ENCODE measurements at places on chromosomes 12 and 14. TPM values are rescaled to one million over a fixed set of nuclear protein-coding genes. Genes with fewer than 3 reads are reported as not detected.

The LRP1-AS gene
- not detected for total RNA-seq

The SRGAP1 gene
- total RNA-seq = 18.9 TPM

The SRSF9 gene
- 132 TPM for total RNA-seq

The SERPINA10 gene
- not detected for total RNA-seq

The OVCH1 gene
- not detected for total RNA-seq

The PXMP2 gene
- 11.0 TPM for total RNA-seq

The TCL1B gene
- total RNA-seq = not detected

The TPPP2 gene
- total RNA-seq = not detected

The EIF2S3B gene
- 2.8 TPM for total RNA-seq

The PPP1R1A gene
- total RNA-seq = not detected

The COQ5 gene
- total RNA-seq = 21.9 TPM

The KRT2 gene
- total RNA-seq = not detected

The VWF gene
- total RNA-seq = 1.3 TPM

The PPP4R4 gene
- total RNA-seq = 0.43 TPM

The CDKL1 gene
- 21.8 TPM for total RNA-seq

The SYCP3 gene
- total RNA-seq = under 0.01 TPM

The CLEC2D gene
- 3.5 TPM for total RNA-seq

The PLBD1 gene
- 11.4 TPM for total RNA-seq

The ADIPOR2 gene
- 30.0 TPM for total RNA-seq

The MIP gene
- total RNA-seq = not detected

The HCAR1 gene
- total RNA-seq = 0.72 TPM

The LRTM2 gene
- total RNA-seq = not detected

The KHNYN gene
- 68.7 TPM for total RNA-seq

The TAS2R19 gene
- total RNA-seq = 4.9 TPM

The NRXN3 gene
- total RNA-seq = 0.22 TPM

The ABHD12B gene
- not detected for total RNA-seq

The MMP17 gene
- 21.2 TPM for total RNA-seq

The NEK9 gene
- total RNA-seq = 30.6 TPM

The YBX3 gene
- 150 TPM for total RNA-seq

The TRIM9 gene
- not detected for total RNA-seq

The CLEC6A gene
- total RNA-seq = not detected

The BCL2L14 gene
- total RNA-seq = not detected

The KLHDC1 gene
- 1.6 TPM for total RNA-seq

The KIF26A gene
- 0.14 TPM for total RNA-seq

The MAP1LC3B2 gene
- 2.0 TPM for total RNA-seq

The KRT83 gene
- total RNA-seq = not detected

The RTL1 gene
- not detected for total RNA-seq

The GLIPR1L2 gene
- not detected for total RNA-seq

The OTUB2 gene
- 0.66 TPM for total RNA-seq

The CNTN1 gene
- total RNA-seq = 0.43 TPM

The RNF212B gene
- not detected for total RNA-seq

The ATG2B gene
- total RNA-seq = 31.4 TPM

The MEG3 gene
- 351 TPM for total RNA-seq

The PTHLH gene
- total RNA-seq = 11.5 TPM

The AQP2 gene
- total RNA-seq = not detected

The BCL7A gene
- 5.0 TPM for total RNA-seq

The BEST3 gene
- total RNA-seq = 0.43 TPM

The CHST11 gene
- 34.4 TPM for total RNA-seq

The ACSS3 gene
- 7.7 TPM for total RNA-seq

The PMCH gene
- not detected for total RNA-seq

The TAS2R9 gene
- not detected for total RNA-seq

The ACOT2 gene
- 19.3 TPM for total RNA-seq

The TMEM63C gene
- total RNA-seq = under 0.01 TPM

The OR4E2 gene
- total RNA-seq = not detected

The TC2N gene
- total RNA-seq = under 0.01 TPM

The INHBC gene
- total RNA-seq = not detected

The JKAMP gene
- 137 TPM for total RNA-seq

The COL2A1 gene
- total RNA-seq = 0.14 TPM
